Neural crest cell (in vitro differentiated cells): ENCODE measurements at places on chromosomes 16 and 17.

GRCh38 chr16:66524601-66525164, 25.2 kb downstream of the TK2 start:
- no peak for DNase-seq

DNA sequence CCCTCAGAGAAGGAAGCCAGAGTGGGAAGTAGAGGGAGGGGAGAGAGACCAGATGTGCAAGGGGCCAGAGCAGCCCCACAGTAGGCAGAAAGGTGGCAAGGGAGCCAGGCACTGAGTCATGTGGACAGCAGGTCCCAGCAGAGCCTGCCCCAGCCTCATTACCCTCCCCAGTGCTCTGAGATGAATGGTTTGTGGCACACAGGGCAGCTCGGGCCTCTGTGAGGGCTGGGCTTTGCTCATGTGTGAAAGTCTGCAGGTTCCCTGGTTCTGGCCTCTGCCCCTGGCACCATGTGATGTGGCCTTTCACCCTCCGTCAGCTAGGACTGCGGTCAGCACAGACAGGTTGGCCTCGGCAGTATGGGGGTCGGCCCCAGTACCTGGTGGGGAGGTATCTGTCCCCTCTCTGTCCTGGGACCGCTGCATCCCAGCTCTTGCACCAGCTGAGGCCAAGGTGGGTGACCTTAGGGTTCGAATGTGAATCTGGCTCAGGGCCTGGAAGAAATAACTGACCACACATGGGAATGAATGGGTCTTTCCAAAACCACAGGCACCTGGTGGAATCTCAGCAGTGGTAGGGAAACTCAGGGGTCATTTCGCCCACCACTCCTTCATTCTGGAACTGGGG, 8.9 kb downstream of the LRRC75A start:
- no peak for DNase-seq

DNA sequence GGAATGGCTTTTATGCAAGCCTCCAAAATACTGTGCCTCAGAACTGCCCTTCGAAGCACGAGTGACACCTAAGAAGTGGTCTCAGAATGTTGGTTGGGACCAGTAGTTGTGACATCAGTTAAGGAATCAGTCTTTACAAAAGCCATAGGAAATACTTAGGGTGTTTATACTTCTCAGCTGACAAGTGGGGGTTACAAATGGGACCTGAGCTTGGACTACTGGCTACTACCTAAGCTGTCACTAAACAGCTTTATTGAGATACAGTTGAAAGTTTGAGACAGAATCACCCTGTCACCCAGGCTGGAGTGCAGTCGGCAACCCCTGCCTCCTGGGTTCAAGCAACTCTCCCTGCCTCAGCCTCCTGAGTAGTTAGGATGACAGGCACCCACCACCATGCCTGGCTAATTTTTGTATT, 5.0 kb downstream of the RPL19 start:
- no peak for DNase-seq

- no peak for DNase-seq
Measured at GRCh38 chr16:69273009-69273408, 38.1 kb upstream of the VPS4A start.

- no peak for DNase-seq
Measured at GRCh38 chr16:57844416-57845030, 42.2 kb upstream of the KIFC3 start.

DNA sequence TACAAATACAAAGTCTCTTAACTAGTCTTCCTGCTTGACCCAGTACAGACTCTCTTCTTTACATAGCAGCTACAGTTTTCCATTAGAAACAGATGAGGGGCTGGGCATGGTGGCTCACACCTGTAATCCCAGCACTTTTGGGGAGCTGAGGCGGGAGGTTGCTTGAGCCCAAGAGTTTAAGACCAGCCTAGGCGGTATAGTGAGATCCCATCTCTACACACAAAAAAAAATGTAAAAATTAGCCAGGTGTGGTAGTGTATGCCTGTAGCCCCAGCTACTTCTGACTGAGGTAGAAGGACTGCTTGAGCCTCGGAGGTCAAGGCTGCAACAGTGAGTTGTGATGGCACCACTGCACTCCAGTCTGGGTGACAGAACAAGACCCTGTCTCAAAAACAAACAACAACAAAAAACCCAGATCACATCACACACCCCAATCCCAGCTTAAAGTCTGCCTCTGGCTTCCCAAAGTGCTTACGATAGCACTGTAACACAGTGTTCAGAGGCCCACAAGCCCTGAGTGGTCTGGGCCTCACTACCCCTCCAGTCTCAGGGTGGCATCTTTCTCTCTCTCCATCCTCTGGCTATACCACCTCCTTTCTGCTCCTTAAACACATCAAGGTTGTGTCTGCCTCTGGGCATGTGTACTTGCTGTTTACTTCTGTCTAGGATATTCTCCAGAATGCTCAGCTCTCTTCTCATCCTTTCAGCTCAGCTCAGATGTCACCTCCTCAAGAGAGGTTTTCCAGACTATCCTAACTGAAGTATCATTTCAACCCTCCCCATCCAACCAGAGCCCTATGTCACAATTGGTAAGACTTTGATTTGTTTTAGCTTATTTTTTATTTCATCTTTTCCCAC, 4.0 kb downstream of the MMD start:
- DNase-seq: no peak

DNA sequence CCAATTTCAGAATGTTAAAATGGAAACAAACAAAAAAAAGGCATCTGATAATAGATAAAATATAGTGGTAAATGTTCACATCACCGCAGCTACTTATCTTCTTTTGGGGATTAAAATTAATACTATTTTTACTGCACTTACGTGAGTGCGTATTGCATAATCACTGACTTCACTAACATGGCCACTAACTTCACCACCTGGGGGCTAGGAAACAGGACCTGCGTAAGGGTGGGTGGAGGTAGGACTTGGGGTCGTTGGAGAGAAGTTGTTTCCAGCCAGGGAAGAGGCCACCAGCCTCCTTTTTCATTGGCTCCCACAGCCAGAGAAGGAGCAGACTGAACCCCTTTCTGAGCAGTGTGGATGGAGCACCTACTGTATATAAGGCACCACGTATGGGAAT, 166.4 kb downstream of the SALL1 start:
- DNase-seq: no peak

GRCh38 chr17:64778240-64779097, 116.4 kb upstream of the SMURF2 start:
- no peak for DNase-seq
